ENCODE measurements at places on chromosomes 12 and 14. TPM values are rescaled to one million over a fixed set of nuclear protein-coding genes. Genes with fewer than 3 reads are reported as not detected.

The PLEK2 gene
- total RNA-seq: not detected

The CD9 gene
- 93.5 TPM for total RNA-seq

The KITLG gene
- total RNA-seq: 0.66 TPM

The CFAP54 gene
- 0.53 TPM for total RNA-seq

The PPFIA2 gene
- 3.2 TPM for total RNA-seq

The RILPL2 gene
- 7.1 TPM for total RNA-seq

The SRRM4 gene
- not detected for total RNA-seq

The KRT73 gene
- total RNA-seq: not detected

The FOXN4 gene
- total RNA-seq: not detected

The TEAD4 gene
- 38.1 TPM for total RNA-seq

The NOXRED1 gene
- not detected for total RNA-seq

The PDZRN4 gene
- not detected for total RNA-seq

The FKBP4 gene
- total RNA-seq: 91.5 TPM

The SUPT16H gene
- total RNA-seq: 104 TPM

The TAS2R50 gene
- total RNA-seq: 0.48 TPM

The LMNTD1 gene
- total RNA-seq: 0.30 TPM

The KRT8 gene
- total RNA-seq: 33.6 TPM

Data from A375 (cell line).